ENCODE measurements at places on chromosomes 2 and 18. TPM values are rescaled to one million over a fixed set of nuclear protein-coding genes. Genes with fewer than 3 reads are reported as not detected.

- H3K36me3 ChIP-seq = peaks cover 48% of the 10 kb centered on the region
- H3K27me3 ChIP-seq = no peaks in the 10 kb centered on the region
- no peak overlapping the region for H3K4me3 ChIP-seq
Observed at GRCh38 chr2:201279079-201279478, 18.7 kb downstream of the CASP8 start.

DNA sequence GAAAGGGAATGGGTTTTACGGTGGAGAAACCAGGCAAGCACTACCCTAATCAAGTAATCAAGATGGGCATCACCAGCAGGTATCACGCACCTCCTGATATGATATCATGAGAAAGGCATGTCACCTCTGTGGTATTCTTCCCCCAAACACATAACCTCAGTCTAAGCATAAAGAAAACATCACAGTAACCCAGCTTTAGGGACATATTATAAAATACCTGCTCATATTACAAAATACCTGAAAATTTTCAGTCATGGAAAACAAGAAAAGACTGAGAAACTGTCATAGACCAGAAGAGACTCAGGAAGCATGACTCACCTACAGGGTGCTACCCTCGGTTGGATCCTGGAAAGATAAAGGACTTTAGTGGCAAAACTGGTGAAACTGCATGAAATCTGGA, 30.5 kb downstream of the GCKR start:
- H3K36me3 ChIP-seq = no peaks in the 10 kb centered on the region
- H3K27ac ChIP-seq = no peak overlapping the region
- H3K4me3 ChIP-seq = no peak overlapping the region
- DNase-seq = no peak
- H3K27me3 ChIP-seq = peaks cover 8% of the 10 kb centered on the region

DNA sequence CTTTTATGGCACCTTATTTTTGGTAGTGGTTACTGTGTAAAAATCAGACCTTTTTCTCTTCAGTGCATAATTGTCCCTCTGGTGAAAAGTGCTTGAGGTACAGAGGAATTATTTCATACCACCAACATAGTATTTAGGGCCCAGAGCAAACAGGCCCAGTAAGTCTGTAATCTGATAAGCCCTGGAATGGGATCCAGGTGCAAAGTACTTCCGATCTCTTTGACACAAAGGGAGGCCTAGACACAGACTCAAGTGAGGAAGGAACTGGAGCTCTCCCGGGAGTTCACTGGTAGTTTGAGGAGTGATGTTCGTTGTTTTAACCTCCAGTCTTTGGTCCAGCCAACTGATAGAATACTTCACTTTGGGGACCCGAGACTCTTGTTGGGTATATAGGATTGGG, 57.4 kb downstream of the RAB31 start:
- no peaks in the 10 kb centered on the region for H3K4me1 ChIP-seq
- H3K4me3 ChIP-seq = no peak overlapping the region
- no peak for DNase-seq
- no peaks in the 10 kb centered on the region for H3K36me3 ChIP-seq
- H3K27me3 ChIP-seq = no peaks in the 10 kb centered on the region
- no peak overlapping the region for H3K27ac ChIP-seq

- peak overlapping the region; percentile 66 for H3K27ac ChIP-seq
- H3K27me3 ChIP-seq = no peaks in the 10 kb centered on the region
- no peak for DNase-seq
- peaks cover 51% of the 10 kb centered on the region for H3K36me3 ChIP-seq
Observed at GRCh38 chr2:86138736-86139625, 32.9 kb downstream of the PTCD3 start.

DNA sequence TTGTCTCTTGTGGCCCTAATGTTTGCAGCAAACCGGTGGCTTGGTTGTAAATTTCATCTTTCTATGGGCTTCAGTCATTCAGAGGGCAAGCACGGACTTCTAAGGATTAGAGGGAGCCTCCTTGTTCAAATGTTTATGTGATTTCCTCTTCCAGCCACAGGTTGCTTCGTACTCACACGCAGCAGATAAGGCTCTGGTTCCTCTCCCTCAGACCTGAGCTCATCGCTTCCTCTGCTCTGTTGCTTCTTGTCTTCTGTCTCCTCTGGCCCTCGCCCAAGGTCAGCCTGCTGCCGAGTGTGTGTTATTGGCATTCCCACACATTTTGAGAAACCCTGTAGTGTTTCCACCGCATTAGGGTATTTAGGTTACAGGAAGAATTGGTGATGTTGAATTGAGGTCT, 44.0 kb downstream of the MYL12B start:
- no peak for DNase-seq
- H3K4me1 ChIP-seq = peaks cover 10% of the 10 kb centered on the region
- peaks cover 12% of the 10 kb centered on the region for H3K27me3 ChIP-seq
- H3K4me3 ChIP-seq = no peak overlapping the region

DNA sequence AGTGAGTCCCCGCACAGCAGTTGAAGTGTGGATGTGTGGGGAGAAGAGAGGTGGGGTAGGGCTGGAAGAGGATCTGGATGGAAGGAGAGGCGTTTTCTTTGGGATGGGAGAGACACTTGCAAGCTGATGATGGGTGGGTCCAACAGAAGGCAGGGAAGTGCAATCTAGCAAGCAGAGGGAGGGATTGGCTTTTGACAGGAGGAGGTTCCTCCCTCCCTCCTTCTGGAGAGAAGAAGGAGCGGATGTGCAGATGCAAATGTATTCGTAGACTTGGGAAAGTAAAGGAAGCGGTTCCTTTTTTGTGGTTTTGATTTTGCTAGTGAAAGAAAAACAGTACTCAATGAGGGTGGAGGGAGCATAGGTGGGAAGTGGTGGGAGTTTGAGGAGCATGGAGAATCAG, 48.9 kb downstream of the LAMA3 start:
- peaks cover 23% of the 10 kb centered on the region for H3K4me1 ChIP-seq
- H3K27me3 ChIP-seq = peaks cover 8% of the 10 kb centered on the region

- DNase-seq = no peak
- no peak overlapping the region for H3K4me3 ChIP-seq
- peaks cover 26% of the 10 kb centered on the region for H3K4me1 ChIP-seq
- H3K27ac ChIP-seq = no peak overlapping the region
- peaks cover 11% of the 10 kb centered on the region for H3K36me3 ChIP-seq
Observed at GRCh38 chr2:222892321-222892720, 31.5 kb downstream of the ACSL3 start.

GRCh38 chr2:77520641-77521547, 1.3 kb downstream of the LRRTM4 start:
- no peaks in the 10 kb centered on the region for H3K27me3 ChIP-seq
- no peak overlapping the region for H3K27ac ChIP-seq
- no peaks in the 10 kb centered on the region for H3K4me1 ChIP-seq
- no peak for DNase-seq
- no peak overlapping the region for H3K4me3 ChIP-seq

GRCh38 chr2:215527736-215528135, 91.9 kb upstream of the FN1 start:
- H3K27ac ChIP-seq = no peak overlapping the region
- no peaks in the 10 kb centered on the region for H3K4me1 ChIP-seq
- no peak for DNase-seq
- H3K4me3 ChIP-seq = no peak overlapping the region
- H3K27me3 ChIP-seq = no peaks in the 10 kb centered on the region

DNA sequence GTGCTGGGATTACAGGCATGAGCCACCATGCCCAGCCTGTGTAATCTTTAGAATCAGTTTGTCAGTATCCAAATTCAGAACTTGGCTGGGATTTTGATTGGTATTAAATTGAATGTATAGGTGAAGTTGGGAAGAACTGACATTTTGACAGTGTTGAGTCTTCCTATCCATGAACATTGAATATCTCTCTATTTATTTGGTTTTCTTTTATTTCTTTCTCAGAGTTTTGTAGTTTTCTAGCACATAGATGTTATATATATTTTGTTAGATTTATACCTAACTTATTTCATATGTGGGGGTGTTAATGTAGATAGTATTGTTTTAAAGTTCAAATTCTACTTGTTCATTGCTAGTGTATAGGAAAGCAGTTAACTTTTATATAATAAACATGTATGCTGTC, 31.5 kb downstream of the CEP192 start:
- no peak overlapping the region for H3K4me3 ChIP-seq
- H3K27me3 ChIP-seq = no peaks in the 10 kb centered on the region
- peaks cover 60% of the 10 kb centered on the region for H3K36me3 ChIP-seq
- DNase-seq = no peak

DNA sequence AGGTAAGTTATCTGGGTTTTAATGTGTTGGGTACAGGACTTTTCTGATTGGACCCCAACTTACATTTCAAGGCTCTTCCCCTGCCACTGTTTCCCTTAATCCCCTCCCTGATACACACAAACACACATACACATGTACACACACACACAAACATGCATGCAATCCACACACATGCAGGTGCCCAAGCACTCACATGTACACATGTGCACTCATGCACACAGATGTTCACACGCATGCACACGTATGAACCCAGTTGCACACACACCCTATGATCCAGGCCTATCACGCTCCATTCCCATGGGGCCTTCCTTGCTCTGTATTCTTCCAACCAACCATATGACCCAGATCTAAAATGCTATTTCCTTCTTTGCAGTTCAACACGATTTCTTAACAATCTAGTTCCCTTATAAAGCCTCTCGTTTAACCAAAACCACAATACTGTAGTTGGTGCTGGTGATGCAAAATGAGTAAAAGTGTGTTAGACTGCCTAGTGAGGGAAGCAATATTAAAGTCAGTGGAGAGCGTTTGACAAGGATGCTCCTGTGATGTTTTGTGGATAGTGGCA, 11.1 kb downstream of the SERPINB8 start:
- DNase-seq = no peak
- H3K27ac ChIP-seq = no peak overlapping the region

DNA sequence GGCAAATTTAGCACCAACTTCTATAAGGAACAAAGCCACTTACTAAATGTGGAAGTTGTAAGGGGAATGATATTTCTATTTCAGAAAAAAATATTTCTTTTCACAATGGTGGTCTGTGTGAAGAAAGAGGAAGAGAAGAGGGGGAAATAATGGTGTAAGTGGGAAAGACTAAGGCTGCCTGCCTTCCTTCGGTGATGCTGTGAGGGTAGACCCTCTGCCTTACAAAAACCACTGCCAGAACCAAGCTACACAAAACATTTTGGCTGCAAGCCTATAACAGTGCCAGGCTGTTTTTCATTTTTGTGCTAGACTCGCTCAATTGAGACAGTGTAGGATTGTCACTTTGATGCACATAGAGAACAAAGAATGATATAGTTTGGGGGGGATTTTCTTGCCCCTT, 286.6 kb downstream of the ZEB2 start:
- peaks cover 24% of the 10 kb centered on the region for H3K36me3 ChIP-seq
- H3K4me3 ChIP-seq = peak overlapping the region; percentile 36
- H3K27me3 ChIP-seq = no peaks in the 10 kb centered on the region
- H3K27ac ChIP-seq = peak overlapping the region; percentile 78
- H3K4me1 ChIP-seq = peaks cover 61% of the 10 kb centered on the region

DNA sequence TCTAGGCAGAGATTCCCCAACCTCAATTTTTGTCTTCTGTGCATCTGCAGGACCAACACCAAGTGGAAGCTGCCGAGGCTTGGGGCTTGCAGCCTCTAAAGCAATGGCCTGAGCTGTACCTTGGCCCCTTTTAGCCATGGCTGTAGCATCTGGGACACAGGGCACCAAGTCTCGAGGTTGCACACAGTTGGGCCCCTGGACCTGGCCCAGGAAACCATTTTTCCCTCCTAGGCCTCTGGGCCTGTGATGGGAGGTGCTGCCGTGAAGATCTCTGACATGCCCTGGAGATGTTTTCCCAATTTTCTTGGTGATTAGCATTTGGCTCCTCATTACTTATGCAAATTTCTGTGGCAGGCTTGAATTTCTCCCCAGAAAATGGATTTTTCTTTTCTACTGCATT, 105.7 kb upstream of the LDAH start:
- no peak overlapping the region for H3K4me3 ChIP-seq
- H3K4me1 ChIP-seq = no peaks in the 10 kb centered on the region
- no peak for DNase-seq
- H3K36me3 ChIP-seq = peaks cover 2% of the 10 kb centered on the region
- no peak overlapping the region for H3K27ac ChIP-seq
- H3K27me3 ChIP-seq = peaks cover 22% of the 10 kb centered on the region

GRCh38 chr18:984004-984403, 79.3 kb downstream of the ADCYAP1 start:
- H3K4me3 ChIP-seq = no peak overlapping the region
- no peaks in the 10 kb centered on the region for H3K27me3 ChIP-seq
- DNase-seq = no peak
- no peaks in the 10 kb centered on the region for H3K36me3 ChIP-seq
- H3K27ac ChIP-seq = no peak overlapping the region

DNA sequence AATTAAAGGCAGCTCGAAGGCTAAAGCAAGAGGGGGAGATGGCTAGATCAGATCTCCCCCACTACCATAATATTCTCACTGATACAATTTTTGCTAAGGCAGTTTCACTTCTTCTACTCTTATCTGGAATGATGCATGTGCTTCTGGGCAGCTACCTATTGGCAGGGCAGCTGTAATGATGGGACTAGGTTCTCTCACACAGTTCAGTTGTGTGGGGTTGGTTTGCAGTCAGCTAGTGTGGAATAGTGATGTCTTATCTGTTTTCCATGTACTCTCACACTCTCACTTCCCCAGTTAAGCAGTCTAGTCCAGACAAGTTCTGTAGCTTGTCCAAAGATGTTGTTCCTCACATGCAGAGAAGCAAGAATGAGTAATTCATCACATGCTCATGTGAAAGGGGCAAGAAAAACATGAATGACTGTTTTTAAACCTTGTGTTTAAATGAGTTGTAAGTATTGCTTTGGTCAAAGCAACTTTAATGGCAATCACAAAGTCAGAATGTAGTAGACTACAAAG, 836.1 kb downstream of the CBLN2 start:
- H3K4me1 ChIP-seq = no peaks in the 10 kb centered on the region
- no peak overlapping the region for H3K4me3 ChIP-seq
- no peaks in the 10 kb centered on the region for H3K36me3 ChIP-seq
- no peak overlapping the region for H3K27ac ChIP-seq
- no peaks in the 10 kb centered on the region for H3K27me3 ChIP-seq

- H3K4me1 ChIP-seq = no peaks in the 10 kb centered on the region
- DNase-seq = no peak
- no peaks in the 10 kb centered on the region for H3K27me3 ChIP-seq
- H3K27ac ChIP-seq = no peak overlapping the region
Observed at GRCh38 chr2:221762496-221762895, 190.4 kb upstream of the EPHA4 start.

GRCh38 chr2:122447237-122447636, 691.8 kb downstream of the TSN start:
- DNase-seq = no peak
- H3K36me3 ChIP-seq = no peaks in the 10 kb centered on the region
- no peak overlapping the region for H3K27ac ChIP-seq
- H3K4me3 ChIP-seq = no peak overlapping the region
- no peaks in the 10 kb centered on the region for H3K4me1 ChIP-seq

GRCh38 chr2:116057538-116057937, 1615.1 kb downstream of the DPP10 start:
- no peak overlapping the region for H3K27ac ChIP-seq
- H3K4me3 ChIP-seq = no peak overlapping the region
- no peaks in the 10 kb centered on the region for H3K36me3 ChIP-seq
- no peak for DNase-seq

Gene ZAP70
- total RNA-seq = 204 TPM

Gene FEV
- not detected for total RNA-seq

Gene ACMSD
- not detected for total RNA-seq

Gene ABCB11
- not detected for total RNA-seq

Gene TEX44
- not detected for total RNA-seq

Gene TXNDC2
- not detected for total RNA-seq

Gene LHCGR
- not detected for total RNA-seq

Gene RAB31
- total RNA-seq = 0.78 TPM

Measured in activated naive CD8-positive, alpha-beta T cell treated with anti-CD3 and anti-CD28 coated beads for 36 hours (primary cell).